ENCODE measurements at places on chromosomes 5 and 9.
A peak's percentile ranks its signal among the peaks of the same experiment; 100 is the strongest.

DNA sequence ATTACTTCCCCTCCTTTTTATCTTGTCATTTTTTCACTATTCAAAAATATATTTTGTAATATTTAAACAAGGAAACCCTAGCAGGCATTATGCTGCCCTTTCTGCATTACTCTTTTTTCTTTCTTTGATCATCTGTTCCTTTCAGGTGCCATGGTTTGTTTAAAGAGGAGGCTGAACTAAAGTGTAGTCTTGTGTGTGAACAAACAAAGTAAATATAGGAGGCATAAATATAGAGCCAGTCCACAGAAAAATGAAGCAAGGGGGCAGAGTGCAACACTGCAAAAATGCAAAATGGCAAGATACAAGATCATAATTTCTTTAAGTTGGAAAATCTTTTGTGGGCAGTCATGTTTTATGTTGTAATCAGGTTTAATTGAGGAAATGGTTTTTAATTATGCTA lies 947.3 kb upstream of the COX7C start:
- no peak for DNase-seq

- DNase-seq, result no peak
These were observed 878.9 kb upstream of the WWC1 start for GRCh38 chr5:167412556-167412955.

DNA sequence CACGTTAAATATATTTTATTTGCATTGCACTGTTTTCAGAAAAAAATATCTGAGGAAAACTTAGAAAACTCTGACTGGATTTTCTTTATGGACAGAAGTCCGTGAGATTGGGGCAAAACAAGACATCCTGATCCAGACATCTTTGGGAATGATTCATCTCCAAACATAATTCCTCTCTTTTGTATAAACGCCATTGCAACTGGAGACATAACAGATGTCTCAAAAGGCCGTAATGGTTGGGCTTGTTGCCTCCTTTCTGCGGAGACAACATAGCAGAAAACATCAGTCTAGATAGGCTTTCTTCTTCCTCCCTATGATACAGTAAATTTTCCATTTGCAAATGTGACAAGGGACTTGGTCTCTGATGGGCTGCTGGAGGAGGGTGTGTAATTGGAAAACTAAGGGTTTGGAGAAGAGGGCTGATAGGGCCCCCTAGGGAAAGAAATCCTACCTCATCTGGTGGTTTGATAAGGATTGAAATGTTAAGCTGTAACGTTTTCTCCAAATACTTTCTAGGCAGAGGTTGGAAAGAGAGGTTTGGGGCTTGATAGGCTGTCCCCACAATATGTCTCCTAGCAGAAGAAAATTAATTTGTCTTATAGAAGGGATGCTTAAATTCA lies 631.5 kb upstream of the ST8SIA4 start:
- no peak for DNase-seq

DNA sequence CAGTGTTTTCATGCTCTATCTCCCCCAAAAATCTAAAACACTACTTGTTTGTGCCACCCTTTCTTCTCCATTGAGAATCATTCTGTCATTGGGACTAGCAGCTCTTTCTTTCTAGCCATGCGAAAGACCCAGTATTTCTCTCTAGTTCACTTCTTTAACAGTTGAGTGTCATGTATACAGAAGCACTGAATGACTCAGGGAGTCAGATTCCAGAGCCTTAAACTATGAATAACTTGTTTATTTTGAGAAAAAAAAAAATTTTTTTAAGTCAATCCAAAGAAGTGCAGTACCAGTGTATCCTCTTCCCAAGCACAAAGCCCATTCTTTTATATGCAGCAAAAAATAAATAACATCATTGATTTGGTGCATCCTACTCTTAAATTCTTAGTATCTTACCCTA lies 415.4 kb upstream of the GRAMD2B start:
- no peak for DNase-seq

- DNase-seq, result no peak
These were observed 157.0 kb upstream of the RAI14 start for GRCh38 chr5:34499001-34499734.

DNA sequence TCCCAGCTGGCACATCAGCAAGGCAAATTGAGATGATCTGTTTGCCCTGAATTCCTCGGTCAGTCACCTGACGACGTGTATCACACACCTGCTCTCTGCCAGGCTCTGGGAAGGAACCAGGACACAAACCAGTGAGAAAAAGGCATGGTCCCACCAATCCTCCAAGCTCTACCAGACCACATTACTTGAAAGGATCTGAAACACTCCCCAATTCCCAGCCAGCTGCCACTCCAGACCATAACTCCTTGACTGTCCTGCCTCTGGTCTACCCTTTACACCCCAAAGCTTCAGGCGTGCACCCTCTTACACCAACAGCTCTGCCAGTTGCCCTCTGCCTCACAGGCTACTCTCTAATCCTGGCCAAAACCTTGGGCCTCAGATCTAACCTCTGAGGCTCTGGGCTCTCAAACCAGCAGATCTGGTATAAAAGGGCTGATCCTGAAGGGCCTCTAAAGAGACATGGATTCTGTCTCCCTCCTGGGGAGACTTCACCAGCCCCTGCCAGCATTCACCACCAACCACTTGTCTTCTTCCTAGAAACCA lies 6.8 kb downstream of the MGAT1 start:
- no peak for DNase-seq

GRCh38 chr9:129777769-129778130 lies 24.9 kb upstream of the PTGES start:
- DNase-seq, result no peak

GRCh38 chr5:178259623-178260536 lies 27.3 kb upstream of the PHYKPL start:
- DNase-seq, result no peak

DNA sequence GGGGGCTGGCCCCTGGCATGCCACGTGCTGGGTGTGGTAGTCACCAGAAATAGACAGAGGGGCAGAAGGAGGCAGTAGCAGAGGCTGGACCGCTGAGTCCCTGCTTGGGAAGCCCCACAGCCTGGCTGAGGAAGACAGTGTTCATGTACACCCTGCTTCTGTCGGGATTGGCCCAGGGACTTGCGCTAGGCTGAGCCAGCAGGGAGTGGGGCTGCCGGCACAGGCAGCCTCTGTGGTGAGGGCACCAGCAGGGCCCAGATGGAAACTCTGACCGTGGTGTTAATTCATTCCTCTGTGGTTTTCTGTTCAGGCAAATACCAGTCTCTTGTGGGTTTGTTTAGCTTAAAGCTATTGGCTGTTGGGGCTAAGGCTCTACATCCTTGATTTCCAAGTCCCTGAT lies 108.6 kb upstream of the RAD23B start:
- no peak for DNase-seq

GRCh38 chr5:148729182-148729581 lies 74.9 kb upstream of the HTR4 start:
- no peak for DNase-seq

- DNase-seq, result no peak
These were observed 162.9 kb upstream of the WWC1 start for GRCh38 chr5:168128557-168128956.

- DNase-seq, result no peak
These were observed 544.3 kb upstream of the ARRDC3 start for GRCh38 chr5:91927439-91927838.

DNA sequence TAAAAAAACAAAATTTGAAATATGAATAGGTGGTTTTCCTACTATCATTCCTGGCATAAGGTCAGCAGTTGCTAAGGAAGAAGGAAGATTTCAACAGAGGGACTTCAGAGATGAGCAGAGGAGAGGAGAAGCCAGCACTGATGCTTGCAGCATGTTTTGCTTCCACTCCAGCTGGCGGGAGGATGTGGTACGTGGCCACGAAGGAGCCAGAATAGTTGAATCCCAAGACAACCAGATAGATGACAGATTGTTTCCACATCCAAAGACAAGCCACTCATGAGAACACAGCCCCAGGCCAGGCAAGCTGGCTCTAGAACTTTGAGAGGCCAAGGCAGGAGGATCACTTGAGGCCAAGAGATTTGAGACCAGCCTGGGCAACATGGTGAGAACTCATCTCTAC lies 15.1 kb downstream of the TIMD4 start:
- DNase-seq, result no peak

DNA sequence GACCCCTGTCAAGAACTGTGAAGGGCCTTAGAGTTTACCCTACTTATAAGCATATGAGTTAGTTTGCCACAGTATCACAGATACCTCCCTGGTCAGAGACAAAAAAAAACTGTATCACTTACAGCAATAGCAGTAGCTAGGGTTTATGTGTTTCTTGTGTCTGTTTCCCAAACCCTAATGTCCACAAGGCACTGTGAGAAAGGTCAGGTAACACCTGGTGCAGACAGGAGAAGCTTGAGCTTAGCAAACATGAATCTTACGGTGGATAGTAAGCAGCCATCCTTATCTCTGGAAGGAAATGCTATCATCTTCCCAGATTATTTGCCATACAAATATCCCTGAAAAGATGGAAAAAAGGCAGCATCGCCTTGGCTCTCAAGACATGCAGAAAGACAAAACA lies 208.5 kb upstream of the KCNN2 start:
- no peak for DNase-seq

GRCh38 chr5:152437866-152438265 lies 32.8 kb upstream of the NMUR2 start:
- no peak for DNase-seq

DNA sequence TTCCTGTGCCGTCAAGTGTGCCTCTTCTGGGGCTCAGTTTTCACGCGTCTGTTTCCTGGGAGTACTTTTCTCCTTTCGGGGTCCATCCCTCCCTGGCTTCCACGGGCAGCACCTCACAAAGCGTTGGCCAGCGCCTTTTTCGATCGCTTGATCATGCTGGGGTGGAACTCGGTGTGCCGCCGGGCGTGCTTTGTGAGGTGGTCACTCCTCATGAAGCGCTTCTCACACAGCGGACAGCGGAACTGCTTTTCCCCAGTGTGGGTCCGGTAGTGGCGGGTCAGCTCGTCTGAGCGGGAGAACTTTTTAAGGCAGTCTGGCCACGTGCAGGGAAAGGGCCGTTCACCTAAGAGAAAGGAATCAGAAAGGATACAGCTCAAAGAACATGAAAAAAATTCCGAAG lies 26.8 kb downstream of the KLF9 start:
- no peak for DNase-seq

DNA sequence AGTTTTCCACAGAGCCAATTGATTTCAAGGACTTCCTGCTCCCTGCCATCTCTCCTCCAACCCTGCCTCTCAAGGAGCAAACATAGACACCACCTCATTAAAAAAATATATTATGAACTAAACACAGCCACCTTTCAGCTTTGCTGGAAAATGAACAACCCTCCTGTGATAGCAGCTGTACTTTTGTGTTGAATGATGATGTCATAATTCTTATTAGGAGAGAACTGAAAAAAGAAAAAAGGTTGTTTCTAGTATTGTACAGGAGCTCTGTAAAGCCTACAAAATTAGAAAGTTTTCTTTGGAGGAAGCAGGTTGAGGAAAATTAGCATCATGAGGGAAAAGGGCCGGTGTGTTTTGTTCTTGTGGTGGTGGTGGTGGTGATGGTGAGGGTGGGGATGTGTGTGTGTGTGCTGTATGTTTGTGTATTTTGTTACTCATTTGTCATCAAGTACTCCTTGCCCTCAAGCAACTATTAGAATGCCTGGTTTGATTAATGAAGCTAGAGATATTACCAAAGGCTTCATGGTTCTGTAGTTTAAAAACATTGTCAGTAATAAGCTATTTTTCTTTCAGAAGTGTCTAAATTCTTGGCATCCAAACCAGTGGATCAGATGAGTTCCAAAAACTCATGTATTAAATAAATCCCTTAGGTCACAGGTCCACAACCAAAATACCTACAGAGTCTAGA lies 405.9 kb downstream of the TLE4 start:
- no peak for DNase-seq

- no peak for DNase-seq
These were observed 142.9 kb downstream of the LPAR1 start for GRCh38 chr9:110895147-110895905.

DNA sequence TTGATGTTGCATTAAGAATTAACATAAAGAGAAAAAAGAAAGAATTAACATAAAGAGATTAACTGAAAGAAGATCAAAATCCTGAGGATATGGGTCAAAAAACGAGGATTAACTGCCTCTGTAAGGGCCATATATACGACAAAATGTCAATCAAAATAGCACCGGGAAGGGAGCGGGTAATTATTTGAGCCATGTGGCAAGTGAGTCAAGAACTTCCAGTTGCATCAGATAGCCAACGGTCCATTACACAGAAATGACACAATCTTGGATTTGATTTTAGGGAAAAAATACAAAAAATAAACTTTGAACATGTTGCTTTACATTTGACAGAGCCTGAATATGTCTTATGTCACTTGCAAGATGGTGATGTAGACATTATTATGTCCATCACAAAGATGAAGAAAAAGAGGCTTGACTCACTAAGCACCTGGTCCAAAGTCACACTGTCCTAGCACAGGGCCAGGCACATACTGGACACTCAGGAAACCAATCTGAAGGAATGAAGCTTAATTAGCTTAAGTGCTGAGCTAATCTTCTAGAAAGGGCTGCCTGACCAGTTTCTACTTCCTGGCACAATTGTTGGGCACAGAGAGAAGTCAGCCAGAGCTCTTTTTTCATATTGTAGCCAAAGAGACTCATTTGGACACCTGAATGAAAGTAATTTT lies 273.2 kb upstream of the PAPPA start:
- DNase-seq, result no peak

DNA sequence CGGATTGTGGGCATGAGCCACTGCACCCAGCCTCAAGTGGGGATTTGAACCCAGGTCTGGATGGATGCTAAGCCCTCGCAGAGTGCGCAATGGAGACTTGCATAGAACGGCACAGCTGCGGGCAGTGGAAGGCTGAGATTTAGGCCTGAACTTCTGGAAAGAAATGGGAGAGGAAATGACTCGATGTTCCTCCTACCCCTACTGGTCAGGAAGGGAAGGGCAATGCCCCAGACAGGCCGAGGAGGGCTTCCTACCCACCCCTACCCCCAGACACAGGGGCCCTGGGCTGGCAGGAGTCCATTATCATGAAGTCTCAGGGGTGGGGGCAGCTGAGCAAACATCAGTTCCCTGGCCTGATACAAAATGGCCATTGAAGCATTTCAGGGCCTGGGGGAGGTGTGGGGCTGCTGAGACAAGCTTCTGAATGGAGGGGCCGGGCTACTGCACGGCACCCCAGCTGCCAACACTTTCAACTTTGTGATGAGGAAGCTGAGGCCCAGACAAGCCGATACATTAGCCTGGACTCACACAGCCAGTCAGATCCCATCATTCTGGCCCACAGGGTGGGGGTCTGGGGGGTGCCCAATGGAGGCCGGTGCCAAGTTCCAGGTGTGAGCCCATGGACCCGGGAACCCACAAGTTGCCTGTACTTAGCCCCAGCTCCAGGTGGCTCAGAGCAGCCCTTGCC lies 13.5 kb upstream of the WDR38 start:
- no peak for DNase-seq

- no peak for DNase-seq
These were observed 4.1 kb upstream of the KCNMB1 start for GRCh38 chr5:170393235-170393634.

- peak; percentile 36 for DNase-seq
These were observed 637 bp upstream of the SMC5 start for GRCh38 chr9:70257991-70258691.

DNA sequence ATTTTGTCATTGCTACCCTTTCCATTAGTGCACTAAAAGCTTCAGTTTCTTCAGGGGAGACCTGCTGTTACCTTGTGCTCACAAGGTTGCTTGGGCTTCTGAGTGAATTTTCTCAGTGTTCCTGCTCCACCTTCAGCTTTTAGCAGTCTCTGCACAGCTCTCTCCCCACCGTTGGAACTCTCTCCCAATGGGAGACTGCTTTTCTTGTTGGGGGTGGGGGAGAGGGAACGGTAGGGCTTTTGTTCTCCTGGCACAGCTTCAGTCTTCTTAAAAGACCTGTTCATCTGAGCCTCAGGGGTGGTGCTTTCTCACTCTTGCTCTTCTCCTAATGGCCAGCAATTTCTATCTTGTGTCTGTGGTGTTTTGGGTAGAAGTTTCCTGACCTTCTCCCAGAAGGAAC lies 915.7 kb downstream of the EFNA5 start:
- no peak for DNase-seq

GRCh38 chr5:6584101-6584645 lies 48.7 kb downstream of the NSUN2 start:
- no peak for DNase-seq
